Anterior cingulate cortex (tissue), 58 donors: ENCODE measurements at places on chromosomes 4 and X.

- no peak for DNase-seq
These were observed 584.3 kb downstream of the KLHL13 start for GRCh38 chrX:117532339-117532738.

DNA sequence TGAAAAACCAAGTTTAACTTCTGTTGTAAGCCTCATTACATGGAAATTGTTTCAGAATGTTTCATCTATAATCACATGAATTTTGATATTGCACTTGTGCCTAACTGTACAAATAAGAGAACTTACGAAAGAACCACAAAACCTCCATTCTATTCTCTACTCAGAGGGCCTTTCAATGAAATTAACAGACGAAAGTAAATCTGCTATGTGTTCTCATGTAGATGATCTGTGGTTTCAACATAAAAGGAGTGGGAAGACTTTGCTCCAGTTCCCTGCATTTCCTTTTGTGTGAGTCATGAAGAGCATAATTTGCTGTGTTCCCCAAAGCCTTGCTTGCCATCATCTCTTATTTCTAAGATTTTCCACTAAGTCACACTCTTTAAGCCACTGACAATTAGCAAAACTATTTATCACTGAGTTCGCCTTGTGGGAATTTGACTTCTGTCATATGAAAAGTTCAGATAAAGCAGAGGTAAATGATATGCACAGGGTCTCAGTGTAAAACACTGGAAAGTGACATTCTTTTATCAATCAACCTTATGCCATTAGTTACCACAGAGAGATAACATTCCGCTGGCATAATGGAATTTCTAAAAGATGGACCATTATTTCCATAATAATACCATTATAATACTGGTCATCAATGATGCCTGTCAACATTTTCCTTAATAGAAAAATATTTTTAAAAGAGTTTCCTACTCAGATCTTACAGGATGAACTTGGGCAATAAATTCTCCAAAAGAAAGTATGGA, 329.8 kb downstream of the NR3C2 start:
- no peak for DNase-seq

GRCh38 chr4:7397206-7398103, 37.3 kb downstream of the PSAPL1 start:
- DNase-seq, result no peak

- no peak for DNase-seq
These were observed 56.4 kb upstream of the TMEM150C start for GRCh38 chr4:82618103-82618720.
